KBM-7 (cell line): ENCODE measurements at places on chromosomes 4 and X.

DNA sequence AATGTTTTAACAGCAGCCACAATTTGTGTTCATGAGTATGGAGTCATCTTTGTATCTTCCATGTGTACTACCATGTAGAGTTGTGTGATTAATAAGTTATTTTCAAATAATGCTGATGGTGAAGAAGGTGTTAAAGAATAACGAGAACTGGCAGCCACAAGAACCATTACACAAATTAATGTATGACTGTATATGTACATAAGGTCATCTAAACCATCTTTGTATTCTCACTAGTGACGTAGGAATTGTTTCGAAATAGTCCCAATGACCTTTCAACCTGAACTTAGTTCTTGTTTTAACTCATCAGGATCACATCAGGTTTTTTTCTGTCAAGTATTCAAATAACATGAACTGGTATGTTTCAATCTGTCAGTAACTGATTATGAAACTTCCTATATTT lies 48.3 kb upstream of the NOCT start:
- no peak for DNase-seq

DNA sequence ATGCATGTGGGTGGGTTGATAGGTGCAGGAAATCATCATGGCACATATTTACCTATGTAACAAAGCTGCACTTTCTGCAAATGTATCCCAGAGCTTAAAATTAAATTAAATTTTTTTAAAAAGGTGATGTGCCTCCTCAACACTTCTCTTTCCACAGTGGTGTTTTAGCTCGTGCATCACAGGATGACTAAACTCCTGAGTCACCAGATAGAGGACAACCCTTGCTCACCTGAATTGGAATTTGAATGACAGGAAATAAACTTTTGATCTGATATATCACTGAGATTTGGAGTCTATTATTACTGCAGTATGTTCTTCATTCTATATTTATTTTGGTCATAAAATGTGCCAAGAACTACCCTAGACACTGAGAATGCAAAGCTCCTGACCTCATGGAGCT lies 185.3 kb downstream of the MAPK10 start:
- no peak for DNase-seq

GRCh38 chrX:121227888-121228287 lies 180.5 kb downstream of the GLUD2 start:
- DNase-seq: no peak

DNA sequence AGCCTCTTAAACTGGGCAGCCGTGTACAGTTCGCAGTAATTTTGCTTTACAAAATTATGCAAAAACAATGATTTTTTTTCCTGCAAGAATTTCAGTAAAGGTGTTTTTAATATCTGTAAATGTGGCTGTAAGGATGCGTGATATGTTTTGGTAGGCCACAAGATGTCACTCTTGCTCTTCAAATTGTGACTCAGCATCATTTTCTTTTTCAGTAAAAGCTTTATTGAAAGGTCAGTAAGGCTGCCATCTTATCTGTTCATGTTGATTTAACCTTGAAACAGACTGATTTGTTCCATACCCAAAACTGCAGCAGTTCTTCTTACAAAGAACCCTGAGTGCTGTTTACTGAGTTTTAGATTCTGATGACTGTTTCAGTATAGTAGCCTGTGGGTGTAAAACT lies 39.9 kb downstream of the TXLNG start:
- DNase-seq: peak; percentile 52

GRCh38 chr4:152109531-152110509 lies 349.0 kb upstream of the GATB start:
- no peak for DNase-seq

- no peak for DNase-seq
Observed at GRCh38 chr4:148827781-148828180, 385.6 kb upstream of the NR3C2 start.

- DNase-seq: no peak
Observed at GRCh38 chr4:98617358-98618047, 40.9 kb downstream of the TSPAN5 start.
